Colonic mucosa (tissue), 4 donors: ENCODE measurements at places on chromosomes 13 and 19.
A peak's percentile ranks its signal among the peaks of the same experiment; 100 is the strongest.

DNA sequence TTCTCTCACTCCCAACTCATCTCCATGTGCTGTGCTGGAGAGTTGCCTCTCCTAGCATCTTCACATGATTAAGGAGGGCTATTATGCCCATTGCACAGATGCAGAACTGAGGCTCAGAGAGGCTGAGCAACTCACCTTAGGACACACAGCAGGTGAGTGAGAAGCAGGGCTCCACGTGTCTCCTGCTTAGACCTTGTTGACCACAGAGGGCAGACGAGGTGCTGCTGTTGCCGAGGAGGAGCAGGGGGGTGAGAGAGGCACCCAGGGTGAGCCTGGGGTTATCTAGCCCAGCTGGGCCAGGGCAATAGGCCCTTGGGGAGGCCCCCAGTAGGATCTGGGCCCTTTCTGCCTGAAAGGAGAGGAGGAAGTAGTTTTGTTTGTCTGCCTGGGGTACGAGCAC, 2.4 kb upstream of the HSH2D start:
- no peak for DNase-seq
- H3K36me3 ChIP-seq, result no peaks in the 10 kb centered on the region
- no peak overlapping the region for H3K4me3 ChIP-seq

DNA sequence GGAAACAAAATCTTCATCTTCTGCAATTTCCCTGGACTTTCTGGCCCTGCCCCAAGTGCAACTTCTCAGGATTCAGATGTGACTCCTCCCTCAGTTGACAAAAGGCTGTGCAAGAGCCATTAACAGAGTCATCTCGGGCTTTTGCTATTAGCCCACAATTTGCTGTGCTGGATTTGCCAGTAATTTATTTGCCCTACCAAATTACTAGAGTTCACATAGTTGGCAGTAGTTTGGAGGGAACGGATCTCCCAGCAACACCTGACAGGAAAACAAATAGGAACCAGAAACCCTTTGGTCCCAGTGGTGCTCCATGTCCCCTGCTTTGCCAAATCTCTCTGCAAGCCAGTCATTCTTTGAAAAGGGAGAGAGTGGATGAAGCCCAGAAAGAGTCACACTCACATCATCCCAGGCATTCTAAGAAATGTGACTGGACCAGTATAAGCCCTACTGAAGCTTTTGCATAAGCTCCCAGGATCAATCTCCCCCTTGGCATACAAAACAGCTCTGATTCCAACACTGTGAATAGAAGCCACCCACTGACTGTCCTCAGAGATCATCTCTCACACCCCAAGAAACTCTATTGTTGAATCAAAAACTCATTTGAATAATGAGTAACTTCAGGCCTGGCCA, 350.1 kb upstream of the NBEA start:
- H3K4me1 ChIP-seq, result no peaks in the 10 kb centered on the region
- H3K4me3 ChIP-seq, result no peak overlapping the region
- no peaks in the 10 kb centered on the region for H3K27me3 ChIP-seq
- H3K36me3 ChIP-seq, result no peaks in the 10 kb centered on the region
- DNase-seq, result peak; percentile 25

DNA sequence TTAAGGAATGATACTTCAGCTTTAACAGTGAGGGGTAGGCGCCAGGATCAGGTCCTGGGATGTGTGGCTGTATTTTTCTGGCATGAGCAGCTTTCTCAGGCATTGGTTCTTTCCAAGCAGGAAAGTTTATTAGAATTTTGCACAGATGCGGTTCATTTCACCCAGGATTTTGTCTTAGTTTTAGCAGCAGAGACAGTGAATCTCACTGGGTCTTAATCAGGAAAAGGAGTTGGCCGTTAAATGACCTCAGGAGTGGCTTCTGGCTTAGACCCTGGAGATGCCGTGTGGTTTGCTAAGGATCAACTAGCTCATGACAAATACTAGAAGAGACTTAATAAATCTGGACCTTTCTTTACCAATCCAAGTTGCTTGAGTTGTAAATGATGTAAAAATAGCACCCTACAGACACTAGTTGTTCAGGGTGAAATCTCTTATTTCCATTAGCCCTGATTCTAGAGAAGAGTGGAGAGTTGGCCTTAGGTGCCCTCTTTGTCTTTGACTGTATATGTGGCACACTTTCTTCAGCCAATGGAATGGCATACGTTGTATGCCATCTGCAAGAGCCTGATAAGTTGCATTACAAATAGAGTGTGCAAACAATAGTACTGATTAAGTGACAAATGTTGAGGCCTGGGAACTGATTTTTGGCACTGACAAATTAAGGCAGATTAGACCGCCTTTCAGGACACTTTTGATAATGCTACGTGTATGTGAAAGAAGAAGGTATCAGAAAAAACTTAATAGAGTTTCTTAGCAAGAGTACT, 34.0 kb downstream of the LRCH1 start:
- no peak overlapping the region for H3K4me3 ChIP-seq
- H3K27me3 ChIP-seq, result no peaks in the 10 kb centered on the region
- peaks cover 18% of the 10 kb centered on the region for H3K4me1 ChIP-seq
- H3K27ac ChIP-seq, result no peak overlapping the region

- no peak for DNase-seq
- H3K27me3 ChIP-seq, result no peaks in the 10 kb centered on the region
- H3K4me1 ChIP-seq, result no peaks in the 10 kb centered on the region
- no peaks in the 10 kb centered on the region for H3K36me3 ChIP-seq
- no peak overlapping the region for H3K27ac ChIP-seq
- H3K4me3 ChIP-seq, result no peak overlapping the region
Observed at GRCh38 chr13:111854403-111854802, 212.5 kb upstream of the SOX1 start.

GRCh38 chr13:67235265-67235664, 5.1 kb upstream of the PCDH9 start:
- H3K27ac ChIP-seq, result no peak overlapping the region
- no peaks in the 10 kb centered on the region for H3K36me3 ChIP-seq
- no peak overlapping the region for H3K4me3 ChIP-seq
- H3K27me3 ChIP-seq, result no peaks in the 10 kb centered on the region
- DNase-seq, result no peak

DNA sequence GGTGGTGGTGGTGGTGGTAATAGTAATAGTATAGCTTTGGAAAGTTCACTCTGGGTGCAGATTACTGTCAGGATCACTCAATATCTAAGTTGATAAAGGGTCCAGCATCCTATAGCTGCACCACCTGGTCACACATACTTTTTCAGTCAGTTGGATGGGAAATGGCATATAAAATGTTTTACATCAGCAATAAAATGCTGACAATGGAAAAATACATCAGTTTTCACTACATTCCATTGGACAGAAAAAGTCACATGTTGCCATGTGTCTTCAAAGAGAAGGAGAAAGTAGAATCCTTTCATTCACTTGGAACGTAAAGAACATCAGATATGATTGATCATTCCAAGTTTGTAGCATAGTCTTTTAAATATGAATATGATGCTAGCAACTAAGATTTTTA, 481.4 kb downstream of the SLITRK6 start:
- H3K4me3 ChIP-seq, result no peak overlapping the region
- H3K36me3 ChIP-seq, result no peaks in the 10 kb centered on the region

DNA sequence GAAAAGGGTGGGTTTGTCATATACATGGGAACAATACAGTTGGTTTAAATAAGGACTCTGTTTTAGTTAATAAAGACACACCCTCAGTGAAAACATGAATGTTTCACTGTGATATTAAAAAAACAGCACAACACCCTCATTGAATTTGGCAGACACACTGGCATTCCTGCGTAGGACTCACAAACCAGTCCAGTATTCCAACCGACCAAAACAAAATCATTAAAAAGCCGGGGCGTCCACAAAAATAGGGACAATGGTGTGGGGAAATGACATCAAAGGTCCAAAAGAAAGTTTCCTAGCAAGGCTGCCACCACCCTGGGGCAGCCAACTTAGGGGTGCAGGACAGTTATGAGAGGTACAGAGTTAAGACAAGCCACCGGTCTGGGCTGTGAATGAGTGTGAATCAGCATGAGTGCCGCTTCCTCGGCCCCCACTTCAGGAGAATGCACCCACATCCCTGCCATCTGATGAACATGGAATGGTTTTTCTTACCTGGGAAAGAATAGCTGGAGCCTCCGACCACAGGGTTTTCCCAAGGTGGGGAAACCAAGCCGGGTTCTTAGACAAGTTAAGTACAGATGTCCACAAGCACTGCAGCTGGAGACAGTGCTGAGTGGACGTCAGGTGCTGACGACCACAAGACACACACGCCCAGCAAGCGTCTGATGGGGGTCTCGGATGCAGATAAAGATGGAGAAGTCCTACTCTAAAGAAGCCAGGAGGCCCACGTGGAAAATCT, 73.3 kb downstream of the KLF2 start:
- no peaks in the 10 kb centered on the region for H3K36me3 ChIP-seq
- H3K4me3 ChIP-seq, result no peak overlapping the region

DNA sequence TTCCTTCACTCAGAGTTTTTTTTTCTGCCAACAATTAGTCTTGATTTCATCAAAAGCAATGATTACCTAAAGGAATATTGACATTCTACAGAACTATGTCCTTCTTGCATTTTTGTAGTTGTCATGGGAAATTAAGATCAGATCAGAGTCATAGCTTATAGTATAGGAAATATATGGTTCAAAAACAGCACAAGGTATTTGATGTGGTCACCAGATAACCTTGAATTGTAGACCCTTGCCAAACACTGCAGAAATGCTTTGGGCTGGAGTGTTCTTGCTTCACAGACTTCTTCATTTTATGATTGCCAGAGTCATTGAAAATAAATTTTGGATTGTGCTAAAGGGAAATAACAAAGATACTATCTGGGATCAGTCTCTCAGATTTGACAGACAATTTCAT, 103.7 kb downstream of the AKAP11 start:
- no peaks in the 10 kb centered on the region for H3K36me3 ChIP-seq
- no peaks in the 10 kb centered on the region for H3K4me1 ChIP-seq
- no peak overlapping the region for H3K4me3 ChIP-seq
- no peaks in the 10 kb centered on the region for H3K27me3 ChIP-seq
- no peak for DNase-seq

DNA sequence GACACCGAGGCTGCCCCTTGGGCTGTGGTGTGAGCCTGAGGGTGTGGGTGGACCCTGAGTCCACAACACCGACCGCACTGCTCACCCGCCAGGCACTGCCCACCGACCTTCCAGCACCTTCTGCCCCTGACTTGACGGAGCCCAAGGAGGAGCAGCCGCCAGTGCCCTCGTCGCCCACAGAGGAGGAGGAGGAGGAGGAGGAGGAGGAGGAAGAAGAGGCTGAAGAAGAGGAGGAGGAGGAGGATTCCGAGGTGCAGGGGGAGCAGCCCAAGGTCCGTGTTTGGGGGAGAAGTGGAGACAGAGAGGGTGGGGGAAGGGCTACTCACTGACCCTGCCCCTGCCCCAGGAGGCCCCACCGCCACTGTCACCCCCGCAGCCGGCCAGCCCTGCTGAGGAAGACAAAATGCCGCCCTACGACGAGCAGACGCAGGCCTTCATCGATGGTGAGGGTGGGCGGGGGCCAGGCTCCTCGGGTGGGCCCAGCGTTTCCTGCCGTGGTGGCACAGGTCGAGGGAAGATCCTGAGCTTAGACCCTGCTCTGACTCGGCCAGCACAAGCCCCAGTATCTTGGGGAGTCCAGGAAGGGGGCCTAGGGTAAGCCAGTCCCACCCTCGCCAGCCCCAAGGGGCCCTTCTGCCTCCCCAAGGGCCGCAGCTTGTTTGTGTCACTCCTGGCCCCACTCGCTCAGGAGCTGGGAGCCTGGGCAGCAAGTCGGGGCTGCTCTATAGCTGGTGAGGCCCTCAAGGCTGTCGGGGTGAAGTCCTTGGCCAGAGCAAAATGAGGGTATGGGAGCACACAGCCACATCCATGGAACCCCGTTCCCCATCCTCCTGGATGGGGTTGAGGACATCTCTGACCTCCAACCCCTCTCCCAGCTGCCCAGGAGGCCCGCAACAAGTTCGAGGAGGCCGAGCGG, 12.2 kb downstream of the PRKCSH start:
- H3K27me3 ChIP-seq, result no peaks in the 10 kb centered on the region
- H3K27ac ChIP-seq, result no peak overlapping the region
- DNase-seq, result no peak
- H3K36me3 ChIP-seq, result no peaks in the 10 kb centered on the region

DNA sequence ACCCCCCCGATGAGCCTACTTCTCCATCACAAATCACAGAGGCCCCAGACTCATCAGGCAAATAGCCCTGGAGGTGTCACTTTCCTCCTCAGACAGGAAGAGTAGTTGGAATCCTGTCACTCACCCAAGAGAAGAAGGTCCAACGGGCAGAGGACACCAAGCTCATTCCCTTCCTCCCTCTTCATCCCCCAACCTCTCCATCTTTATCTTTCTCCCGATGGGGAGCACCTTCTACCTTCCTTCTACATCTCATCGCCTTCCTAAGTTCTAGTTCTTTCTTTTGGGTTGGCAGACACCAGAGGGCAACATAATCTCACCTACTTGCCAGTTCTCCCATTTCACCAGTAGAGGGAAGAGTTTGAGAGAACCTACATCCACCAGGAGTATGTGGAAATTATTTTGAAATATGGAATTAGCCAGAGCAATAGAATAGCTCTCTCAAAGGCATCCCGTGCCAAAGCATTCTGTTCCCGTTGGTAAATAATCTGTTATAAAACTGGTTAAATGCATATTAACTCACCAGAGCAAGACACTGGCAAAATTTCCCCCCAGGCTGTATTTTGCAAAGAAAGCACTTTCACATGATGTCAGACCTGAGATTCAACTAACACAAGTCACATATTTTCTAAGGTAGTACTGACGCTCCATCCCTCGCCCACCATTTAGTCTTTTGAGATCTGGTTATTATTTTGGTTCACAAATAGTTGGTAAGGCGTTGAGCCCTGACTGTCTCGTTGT, 55.0 kb downstream of the ZIC5 start:
- H3K4me1 ChIP-seq, result no peaks in the 10 kb centered on the region
- no peaks in the 10 kb centered on the region for H3K36me3 ChIP-seq
- H3K27me3 ChIP-seq, result no peaks in the 10 kb centered on the region
- no peak overlapping the region for H3K4me3 ChIP-seq
- peak; percentile 46 for DNase-seq

DNA sequence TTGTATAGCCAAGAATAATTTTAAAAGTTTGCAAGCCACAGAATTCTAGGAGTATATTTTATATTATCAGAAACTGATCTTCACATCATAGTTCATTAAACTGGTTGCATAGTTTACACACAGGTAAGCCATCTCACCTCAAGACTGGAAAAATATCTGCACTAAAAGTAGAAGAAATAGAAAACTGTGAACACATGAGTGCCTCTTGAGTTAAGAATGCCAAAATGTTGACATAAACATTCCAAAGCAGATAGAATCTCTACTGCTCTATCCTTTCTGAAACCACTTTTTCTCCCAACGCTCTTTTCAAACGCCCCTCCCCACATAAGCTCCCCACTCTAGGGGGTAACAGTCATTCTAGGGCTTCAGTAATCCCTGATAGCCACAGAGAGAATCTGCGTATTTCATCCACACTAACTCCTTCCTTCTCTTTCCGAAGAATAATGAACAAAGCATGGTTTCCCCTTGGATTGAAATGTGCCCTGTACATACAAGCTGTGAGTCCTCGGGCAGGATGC, 201.5 kb downstream of the IRS2 start:
- no peak for DNase-seq
- H3K27me3 ChIP-seq, result no peaks in the 10 kb centered on the region
- no peaks in the 10 kb centered on the region for H3K4me1 ChIP-seq
- no peak overlapping the region for H3K27ac ChIP-seq
- no peak overlapping the region for H3K4me3 ChIP-seq
